ENCODE measurements at places on chromosomes 4 and X.
A peak's percentile ranks its signal among the peaks of the same experiment; 100 is the strongest.

DNA sequence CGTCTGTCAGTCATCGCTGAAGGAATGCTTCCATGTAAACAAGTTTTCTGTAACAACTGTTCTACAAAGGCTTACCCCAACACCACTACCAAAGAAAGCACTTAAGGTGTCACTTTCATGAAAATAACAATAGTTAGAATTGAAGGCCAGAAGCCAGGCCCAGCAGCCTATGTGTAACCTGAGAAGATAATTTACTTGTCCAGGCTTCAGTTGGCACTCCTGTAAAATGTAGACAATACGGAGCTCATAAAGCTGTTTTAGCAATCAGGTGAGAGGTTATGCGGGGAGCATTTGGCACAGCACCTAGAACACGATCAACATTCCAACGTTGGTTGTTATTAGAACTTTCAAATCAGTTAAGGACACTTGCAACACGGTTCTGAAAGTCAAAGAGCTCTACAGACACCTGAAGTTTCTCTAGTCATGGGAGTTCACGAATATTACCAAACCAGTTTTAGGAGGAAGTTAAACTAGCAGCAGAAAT is 15.7 kb downstream of the ADGRA3 start:
- DNase-seq: no peak

GRCh38 chr4:3677748-3678070 is 88.5 kb upstream of the ADRA2C start:
- DNase-seq: no peak

DNA sequence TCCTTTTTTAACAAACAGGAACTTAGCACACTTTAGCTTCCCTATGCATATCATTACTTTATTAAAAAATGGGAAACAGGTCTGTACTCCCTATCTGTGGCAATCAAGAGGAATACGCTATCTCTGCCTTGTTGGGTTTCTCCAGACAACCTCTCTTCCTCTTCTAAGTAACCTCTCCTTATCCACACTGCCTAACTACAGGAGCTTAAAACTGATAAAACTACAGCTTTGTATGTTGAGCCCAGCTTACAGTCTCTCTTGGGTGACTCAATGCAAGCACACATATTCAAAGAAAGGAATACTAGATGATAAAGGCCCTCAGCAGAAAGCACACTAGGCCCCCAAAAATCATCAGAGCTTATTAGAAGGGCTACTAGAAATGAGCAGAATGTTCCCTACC is 8.9 kb downstream of the NUP62CL start:
- no peak for DNase-seq

DNA sequence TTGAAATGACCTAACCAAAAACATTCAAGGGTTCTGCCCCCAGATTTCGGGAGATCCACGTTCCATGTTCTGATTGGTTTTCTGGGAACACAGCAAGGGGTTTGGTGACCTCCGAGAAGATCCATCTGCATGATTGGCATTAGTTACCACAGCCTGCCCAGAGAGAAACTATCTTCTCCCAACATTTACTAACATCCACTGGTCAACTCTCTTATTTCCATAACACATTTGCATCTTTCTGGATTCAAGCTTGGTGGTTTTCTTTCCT is 15.6 kb downstream of the SHOX start:
- no peak for DNase-seq

DNA sequence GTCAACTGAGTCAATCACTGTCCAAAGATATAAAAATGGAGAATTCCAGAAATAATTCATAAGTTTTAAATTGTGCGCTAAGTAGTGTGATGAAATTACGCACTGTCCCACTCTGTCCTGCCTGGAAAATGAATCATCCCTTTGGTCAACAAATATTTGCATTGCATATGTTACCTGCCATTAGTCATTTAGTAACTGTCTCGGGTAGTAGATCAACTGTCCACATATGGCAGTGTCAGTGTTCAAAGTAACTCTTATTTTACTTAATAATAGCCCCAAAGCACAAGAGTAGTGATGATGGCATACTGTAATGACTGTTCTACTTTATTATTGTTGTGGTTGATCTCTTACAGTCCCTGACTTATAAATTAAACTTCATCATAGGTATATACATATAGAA is 3.4 kb downstream of the YTHDC1 start:
- DNase-seq: peak; percentile 18

DNA sequence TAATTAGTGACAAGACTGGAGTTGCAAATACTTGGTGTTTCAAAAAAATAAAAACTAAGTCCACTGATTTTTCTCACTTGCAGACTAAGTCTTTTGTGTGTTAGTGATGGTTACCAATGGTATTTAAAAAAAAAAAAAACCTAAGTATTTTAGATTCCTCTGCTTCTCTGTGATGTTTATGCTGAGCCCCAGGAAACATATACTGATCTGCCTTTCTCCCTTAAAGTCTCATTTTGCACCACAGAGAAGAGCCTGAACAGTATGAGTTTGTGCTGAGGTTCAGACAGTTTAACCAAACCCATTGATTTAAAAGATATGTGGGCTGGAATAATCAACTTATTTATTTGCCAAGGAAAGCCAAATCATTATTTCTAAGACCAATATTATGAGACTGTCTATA is 1305.0 kb downstream of the PCDH18 start:
- no peak for DNase-seq

- DNase-seq: peak; percentile 9
Observed at GRCh38 chrX:13864264-13864663, 47.4 kb upstream of the GPM6B start.

- DNase-seq: no peak
Observed at GRCh38 chrX:18900401-18900976, 83.4 kb downstream of the PHKA2 start.

- DNase-seq: peak; percentile 71
Observed at GRCh38 chr4:60313611-60314178, 886.4 kb upstream of the ADGRL3 start.

- DNase-seq: no peak
Observed at GRCh38 chr4:71201057-71201456, 137.8 kb upstream of the SLC4A4 start.

- DNase-seq: peak; percentile 53
Observed at GRCh38 chr4:119099227-119099810, 36.3 kb upstream of the MYOZ2 start.

GRCh38 chr4:160562661-160563060 is 1459.8 kb downstream of the RAPGEF2 start:
- DNase-seq: no peak

DNA sequence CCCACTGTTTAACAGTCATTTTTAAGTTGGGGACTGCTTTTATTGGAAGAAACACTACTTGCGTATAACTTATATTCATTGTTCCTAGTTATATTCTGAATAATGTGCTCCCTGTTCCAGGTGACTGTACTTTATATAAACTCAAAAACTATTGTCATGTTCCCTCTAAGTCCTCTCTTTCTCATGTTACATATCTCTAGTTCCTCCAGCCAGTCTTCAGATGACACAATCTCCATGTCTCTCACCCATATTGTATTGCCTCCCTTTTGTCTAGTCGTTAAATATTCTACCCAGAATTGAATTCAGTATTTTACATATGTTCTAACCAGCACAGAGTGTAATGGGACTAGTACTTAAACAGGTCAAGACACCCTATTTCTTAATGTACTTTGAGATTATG is 5.3 kb downstream of the VAMP7 start:
- DNase-seq: no peak

GRCh38 chr4:97121493-97121892 is 1021.8 kb downstream of the STPG2 start:
- no peak for DNase-seq

DNA sequence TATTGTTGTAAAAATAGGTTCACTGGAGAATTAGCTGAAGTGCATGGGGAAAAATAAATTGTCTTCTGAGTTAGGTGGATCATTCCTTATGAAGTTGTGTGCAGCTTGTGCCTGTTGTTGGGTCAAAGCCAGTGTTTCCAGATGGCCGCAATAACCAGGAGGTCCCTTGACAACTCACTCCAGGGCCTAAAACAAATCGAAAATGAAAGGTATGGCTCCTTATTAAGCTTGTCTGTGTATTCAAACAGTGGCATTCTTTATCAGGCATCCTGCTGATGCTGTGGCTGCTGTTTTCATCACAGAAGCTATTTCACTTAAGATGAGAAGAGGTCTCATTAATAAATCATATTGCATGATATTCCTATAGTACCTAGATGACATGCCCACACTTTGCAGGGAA is 80.2 kb downstream of the GRIA2 start:
- DNase-seq: peak; percentile 5

DNA sequence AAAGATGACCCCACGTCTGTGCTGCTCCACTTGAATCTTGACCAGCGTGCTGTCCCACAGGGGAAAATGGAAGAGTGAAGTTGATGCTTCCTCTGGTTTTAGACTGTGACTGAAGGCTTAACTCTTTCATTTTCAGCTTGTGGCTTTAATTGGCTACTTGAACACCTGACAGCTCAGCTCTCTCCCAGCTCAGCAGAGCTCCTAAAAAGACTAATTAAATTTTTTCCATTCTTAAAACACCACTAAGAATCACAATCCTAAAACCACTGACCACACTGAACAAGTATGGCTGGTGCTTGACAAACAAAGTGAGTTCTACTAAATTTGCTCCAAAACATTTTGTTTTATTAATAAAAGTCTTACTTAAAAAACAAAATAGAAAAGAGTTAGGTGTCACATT is 71.7 kb downstream of the SRPX start:
- DNase-seq: no peak

GRCh38 chrX:123961268-123962005 is at the start of gene STAG2:
STAG2 (plus strand) TSS chrX:123961706; CDS start chrX:124022628, 60,922 bp downstream.
- DNase-seq: peak; percentile 92

GRCh38 chr4:108709234-108709633 is 53.6 kb downstream of the ETNPPL start:
- no peak for DNase-seq

DNA sequence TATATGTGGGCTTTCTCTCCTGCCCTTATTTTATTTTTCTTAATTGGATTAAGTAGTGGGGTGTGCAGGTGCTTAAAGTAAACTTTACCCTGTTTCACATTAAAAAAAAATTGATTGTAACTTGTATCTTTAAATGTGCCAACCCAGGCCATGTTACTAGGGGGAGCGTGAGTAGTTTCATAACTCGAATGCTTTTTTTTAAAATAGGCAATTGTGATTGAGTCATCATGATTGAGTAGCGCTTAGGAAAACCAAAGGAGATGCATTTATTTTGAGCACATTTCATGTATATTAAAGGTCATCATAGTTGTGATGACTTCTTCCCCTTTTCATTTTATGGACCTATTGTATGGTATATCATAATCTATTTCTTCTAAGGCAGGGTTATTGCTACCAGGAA is 32.2 kb downstream of the GPAT3 start:
- DNase-seq: no peak

DNA sequence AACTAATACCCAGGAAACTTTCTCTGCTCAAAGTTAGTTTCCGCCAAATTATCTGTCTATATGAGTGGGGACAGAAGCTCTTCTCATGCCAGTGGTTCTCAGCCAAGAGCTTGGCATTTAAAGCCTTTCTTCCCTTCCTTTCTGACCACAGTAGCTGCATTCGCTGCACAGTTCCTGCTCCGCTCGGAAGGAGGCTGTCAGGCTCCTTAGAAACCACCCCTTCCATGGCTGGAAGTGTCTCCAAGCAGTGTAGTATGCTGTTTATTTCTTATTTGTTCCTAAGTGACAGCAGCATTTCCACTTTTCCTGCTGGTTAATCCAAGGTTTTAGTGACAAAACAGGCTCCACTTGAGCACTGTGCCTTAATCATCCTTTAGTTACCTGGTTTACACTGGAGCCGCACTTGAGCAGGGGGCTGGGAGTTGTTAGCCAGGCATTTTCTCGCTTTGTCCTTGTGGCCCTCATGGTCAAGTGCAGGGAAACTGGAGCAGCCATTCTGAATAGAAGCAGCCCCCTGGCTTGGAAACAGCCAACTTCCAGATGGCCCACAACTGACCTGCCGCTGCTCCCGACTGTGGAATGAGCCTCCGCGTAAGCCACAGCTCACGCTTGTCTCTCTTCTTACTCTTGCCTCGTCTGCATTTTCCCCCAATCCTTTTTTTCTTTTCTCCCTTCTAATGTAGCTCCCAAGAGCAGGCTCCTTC is 739.4 kb upstream of the TENM3 start:
- DNase-seq: no peak

- DNase-seq: no peak
Observed at GRCh38 chrX:103439161-103439560, 62.8 kb downstream of the BEX3 start.

GRCh38 chr4:113113151-113113550 is 63.7 kb downstream of the ANK2 start:
- no peak for DNase-seq

DNA sequence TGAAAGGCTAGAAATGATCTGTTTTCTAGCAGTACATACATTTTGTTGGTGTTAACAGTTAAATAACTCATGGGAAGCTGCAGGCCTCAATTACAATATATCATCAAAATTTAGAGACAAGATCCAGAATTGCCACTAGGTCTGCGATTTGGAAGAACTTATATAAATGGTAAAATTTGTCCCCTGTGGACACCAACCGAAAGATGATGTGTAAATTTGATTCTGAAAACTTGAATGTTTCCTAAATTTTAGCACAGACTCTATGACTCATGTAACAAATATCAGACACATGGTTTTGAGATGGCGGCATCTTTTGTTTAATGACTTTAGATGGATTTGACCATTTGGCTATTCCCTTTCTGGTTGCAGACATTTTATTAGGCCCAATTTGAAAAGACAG is 6.0 kb upstream of the HPGDS start:
- DNase-seq: no peak

DNA sequence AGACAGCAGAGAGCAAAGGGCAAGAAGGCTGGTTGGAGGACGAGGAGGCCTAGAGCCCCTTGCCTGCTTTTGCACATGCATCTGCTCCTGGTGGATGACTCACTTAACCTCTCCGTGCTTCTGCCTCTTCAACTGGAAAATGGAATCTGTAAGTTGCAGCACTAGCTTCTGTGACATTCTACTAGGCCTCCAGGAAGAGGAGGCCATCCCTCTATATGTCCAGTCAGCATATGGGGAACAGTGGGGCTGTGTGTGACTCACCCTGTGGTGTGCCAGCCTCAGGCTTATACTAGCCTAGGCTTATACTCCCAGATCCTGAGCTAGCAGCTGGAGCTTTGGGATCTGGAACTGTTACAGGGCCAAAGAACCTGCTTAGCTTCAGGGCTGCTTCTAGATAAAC is 36.0 kb downstream of the RTL9 start:
- DNase-seq: peak; percentile 82

DNA sequence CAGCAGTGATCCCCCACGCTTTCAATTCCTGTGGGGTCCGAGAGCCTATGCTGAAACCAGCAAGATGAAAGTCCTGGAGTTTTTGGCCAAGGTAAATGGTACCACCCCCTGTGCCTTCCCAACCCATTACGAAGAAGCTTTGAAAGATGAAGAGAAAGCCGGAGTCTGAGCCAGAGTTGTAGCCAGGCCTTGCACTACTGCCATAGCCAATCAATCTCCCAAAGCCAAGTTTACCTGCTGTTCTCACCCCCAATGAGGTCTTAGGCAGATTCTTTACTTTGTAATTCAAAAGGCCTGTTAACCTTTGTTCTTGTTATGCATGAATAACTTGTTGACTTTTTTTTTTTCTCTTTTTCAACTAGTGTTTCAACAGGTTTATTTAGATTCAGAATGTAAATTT is 4.0 kb downstream of the MAGEB2 start:
- no peak for DNase-seq

- DNase-seq: no peak
Observed at GRCh38 chrX:10166731-10167151, 10.0 kb downstream of the CLCN4 start.

- no peak for DNase-seq
Observed at GRCh38 chrX:41604177-41604576, 84.6 kb upstream of the GPR34 start.

GRCh38 chr4:72875138-72875537 is 194.4 kb downstream of the COX18 start:
- no peak for DNase-seq
